T-helper 22 cell (primary cell): ENCODE measurements at places on chromosomes 12 and 14.

GRCh38 chr12:45586486-45586885 lies 143.0 kb upstream of the ARID2 start:
- DNase-seq, result no peak

- no peak for DNase-seq
Measured at GRCh38 chr14:103001226-103001625, 56.1 kb downstream of the CDC42BPB start.

DNA sequence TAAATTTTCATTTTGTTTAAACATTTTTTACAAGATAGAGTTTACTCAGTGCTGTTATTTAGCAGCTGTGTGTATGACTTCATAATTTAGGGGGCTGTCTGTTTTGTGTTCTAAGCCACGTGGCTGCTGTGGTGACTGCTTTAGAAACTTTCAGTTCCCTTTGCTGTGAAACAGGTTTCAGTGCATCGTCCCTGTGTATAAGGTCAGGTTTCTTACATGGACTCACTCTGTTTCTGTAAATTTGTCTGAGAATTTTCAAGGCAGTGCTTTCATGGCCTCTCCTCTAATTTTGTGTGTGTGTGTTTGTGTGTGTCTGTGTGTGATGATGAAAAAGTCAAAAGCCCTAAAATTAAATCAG lies 32.4 kb downstream of the BICD1 start:
- DNase-seq, result no peak

DNA sequence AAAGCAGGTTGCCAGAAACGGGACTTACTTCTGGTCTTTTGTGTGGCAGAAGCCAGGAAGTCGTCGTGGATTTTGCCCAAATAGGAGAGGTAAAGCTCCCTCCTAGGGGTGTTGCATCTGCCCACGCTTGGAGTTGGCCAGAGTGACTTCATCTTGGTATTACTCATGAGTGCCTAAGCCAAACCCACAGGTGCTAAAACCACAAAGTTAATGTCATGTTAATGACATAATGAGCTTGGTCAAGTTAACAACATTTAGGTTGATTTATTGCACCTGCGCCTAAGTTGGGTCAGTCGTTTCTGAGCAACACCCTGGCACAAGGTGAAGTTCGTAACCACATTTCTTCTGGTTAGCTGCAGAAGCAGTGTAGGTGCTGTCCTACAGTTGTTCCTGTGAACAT lies 225.2 kb downstream of the FUT8 start:
- no peak for DNase-seq
